ENCODE measurements at places on chromosomes 3 and 15.

DNA sequence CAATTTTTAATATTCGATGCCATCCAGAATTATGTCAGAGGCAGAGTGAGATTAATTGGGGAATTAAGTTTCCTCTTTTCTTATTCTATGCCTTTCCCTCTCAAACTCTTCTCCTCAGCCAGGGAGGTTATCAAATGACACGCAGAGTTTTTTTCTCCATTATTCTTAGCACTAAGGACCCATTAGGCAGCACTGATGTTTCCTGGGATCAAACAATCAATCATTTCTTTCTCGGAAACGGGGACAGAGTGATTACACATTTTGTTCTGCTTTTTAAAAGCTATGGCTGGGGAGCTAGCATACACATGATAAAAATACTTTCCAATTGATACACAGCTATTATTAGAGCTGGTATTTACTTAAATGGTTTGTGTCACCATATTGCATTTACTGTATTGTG is 35.3 kb upstream of the PSMD6 start:
- no peak for DNase-seq

DNA sequence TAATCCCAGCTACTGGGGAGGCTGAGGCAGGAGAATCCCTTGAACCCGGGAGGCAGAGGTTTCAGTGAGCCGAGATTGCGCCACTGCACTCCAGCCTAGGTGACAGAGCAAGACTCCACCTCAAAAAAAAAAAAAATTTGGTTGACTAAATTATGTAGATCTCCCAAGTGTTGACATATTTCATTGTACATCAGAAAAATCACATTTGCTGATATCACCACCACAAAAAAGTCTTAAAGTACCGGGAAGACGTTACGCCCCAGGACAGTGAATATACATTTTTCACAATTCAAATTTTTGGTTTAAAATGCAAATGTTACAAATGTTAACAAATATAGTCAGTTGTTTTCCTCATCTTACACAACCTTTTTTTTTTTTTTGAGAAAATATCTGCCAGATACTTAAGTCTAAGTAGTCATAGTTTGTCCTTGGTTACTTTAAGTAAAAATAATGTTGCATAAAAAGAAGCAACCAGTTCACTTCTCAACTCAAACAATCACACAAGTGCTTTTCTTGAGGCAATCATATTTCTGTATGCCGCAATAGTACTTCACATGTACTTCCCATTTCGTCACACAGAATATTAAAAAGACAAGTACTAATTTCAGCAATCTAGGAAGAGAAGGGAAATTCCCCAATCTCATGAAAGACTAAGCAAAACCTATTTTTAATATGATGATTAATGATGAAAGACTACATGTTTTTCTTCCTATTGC is 41.0 kb upstream of the TCF12 start:
- DNase-seq = no peak

- no peak for DNase-seq
Observed at GRCh38 chr3:125200731-125201139, 11.8 kb downstream of the SLC12A8 start.

GRCh38 chr15:32643907-32644445 is 2.5 kb downstream of the SCG5 start:
- DNase-seq = no peak

DNA sequence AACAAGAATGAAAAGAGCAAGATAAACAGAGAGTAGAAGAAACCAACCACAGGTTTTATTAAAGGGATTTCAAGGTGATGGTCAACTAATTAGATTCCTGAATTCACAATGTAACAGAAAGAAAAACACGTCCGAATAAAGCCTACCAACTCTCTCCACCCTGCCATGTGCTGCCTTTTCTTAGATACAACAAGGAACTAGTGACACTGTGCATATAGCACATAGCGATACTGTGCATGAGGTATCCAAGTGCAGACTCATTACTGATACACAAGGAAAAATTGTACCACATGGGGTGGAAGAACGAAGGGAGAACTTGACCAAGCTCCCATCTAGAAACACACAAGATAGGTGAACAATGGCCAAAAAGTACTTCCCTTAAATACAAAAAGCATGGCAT is 154.6 kb downstream of the MAGI1 start:
- no peak for DNase-seq

GRCh38 chr15:90945091-90945490 is 9.6 kb upstream of the RCCD1 start:
- DNase-seq = no peak

- DNase-seq = peak; percentile 69
Observed at GRCh38 chr3:173529062-173529711, 131.6 kb downstream of the NLGN1 start.

- DNase-seq = no peak
Observed at GRCh38 chr15:41487802-41488201, 5.9 kb upstream of the ITPKA start.

- DNase-seq = no peak
Observed at GRCh38 chr3:126481808-126482502, 6.3 kb upstream of the ZXDC start.

DNA sequence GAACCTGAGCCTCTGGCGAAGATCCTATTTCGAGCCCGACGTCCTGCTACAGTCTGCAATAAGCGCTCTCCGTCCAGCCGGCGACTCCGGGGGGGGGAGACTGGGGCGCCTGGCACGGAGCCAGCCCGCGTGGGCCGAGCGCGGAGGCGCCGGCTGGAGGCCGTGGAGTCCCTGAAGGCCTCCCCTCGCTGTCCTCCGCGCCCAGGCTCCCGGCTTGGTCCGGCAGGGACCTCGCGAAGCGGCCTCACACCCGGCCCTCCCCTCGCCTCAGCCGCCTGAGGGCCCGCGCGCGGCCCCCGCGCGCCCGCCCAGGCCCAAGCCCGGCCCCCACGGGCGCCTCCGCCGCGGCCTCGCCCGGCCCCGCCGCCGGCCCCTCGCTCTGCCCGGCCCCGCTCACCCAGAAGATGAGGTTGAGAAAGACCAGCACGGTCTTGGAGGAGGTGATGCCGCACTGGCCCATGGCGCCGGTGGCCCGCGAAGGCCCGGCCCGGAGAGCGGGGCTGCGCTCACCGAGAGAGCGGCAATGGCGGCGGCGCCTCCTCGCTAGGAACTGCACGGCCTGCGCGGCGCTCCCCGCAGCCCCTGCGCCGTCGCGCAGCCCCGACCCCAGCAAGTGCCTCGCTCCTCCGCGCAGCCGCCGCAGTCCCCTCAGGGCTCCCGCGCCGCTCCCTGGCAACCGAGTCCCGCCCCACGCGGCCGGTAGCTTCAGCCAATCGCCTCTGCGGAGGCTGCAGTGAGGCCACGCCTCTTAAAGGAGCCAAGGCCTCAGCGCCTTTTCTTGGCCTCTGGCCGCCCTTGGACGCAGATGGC is at the start of gene TSPAN3:
Gene TSPAN3, minus strand, starts transcription at position 615 of the 810 bp plus-strand sequence. Its CDS starts 155 bp downstream, at position 460.
- DNase-seq = peak; percentile 97

DNA sequence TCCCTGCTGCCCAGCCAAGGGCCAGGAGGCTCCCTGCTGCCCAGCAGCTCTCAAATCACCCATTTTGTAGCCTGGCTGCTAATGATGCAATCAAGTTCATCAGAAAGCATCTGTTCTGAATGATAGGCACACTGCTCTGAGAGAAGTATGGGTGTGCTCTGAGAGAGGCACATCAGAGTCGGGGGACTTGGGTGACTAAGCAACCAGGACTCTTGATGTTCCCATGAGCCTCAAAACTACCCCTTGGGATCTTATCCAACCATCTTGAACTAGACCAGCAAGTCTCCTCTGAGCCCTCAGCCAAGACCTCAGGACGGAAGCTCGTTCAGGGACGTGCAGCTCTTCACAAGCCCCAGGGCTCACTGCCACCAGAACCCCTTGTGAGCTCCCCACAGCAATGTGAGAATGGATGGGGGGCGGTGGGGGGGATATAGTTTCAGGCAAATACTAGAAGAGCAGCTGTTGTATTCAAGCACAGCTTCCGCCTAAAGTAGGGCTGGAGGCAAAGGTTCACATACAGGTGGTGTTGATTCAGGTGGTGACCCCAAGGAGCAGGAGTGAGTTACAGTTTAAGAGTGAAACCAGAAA is 52.2 kb upstream of the HES1 start:
- no peak for DNase-seq

DNA sequence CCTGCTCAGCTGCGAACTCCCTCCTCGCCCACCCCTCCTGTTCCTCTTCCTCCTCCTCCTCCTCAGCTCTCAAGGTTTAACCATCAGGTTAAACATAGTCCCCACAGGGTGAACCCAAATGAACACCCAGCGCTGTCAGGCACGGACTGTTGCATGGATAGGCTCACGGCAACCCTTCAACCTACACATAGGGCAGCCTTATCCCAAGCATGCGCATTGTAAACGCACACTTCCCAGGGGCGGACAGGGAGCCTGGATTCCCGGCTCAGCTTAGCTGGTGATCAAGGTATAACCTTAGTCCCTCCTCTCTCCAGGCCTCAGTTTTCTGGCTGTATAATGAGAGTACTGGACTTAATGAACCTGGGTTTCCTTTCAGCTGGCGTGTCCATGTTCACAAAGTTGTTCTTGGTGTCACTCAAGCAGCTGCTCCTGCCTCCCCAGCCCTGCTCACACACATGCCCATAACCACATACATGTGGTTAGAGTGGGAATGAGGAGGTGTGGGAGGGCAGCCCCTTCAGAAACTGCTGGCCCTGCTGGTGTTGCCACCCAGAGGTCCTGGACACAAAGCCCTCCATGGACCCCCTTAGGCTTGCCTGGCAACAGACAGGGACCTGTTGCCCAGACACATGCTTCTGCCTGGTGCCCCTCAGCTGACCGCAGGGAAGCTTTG is 20.9 kb upstream of the VPS33B start:
- no peak for DNase-seq

DNA sequence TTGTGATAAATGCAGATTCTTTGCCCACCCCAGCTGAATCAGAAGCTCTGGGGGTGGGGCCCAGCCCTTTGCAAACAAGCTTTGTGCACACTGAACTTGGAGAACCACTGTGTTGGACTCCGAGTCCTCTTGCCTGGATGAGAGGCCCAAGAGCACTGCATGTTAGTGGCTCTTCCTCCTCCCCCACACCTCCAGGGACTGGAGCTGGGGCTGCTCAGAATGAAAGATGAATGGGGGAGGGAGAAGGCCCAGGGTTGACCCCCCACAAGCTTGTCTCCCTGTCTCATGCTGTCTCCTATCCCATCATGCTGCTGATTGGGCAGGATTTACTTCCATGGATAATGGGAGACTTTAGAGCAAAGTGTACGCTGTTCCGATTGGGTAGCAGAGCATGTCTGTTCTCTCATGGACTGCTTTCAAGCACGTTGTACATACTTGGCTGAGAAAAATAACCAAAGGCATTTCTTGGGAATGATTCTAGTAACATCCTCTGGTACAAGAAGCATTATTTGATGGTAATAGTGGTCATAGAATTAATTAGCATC is 99.6 kb downstream of the PGPEP1L start:
- DNase-seq = no peak

GRCh38 chr3:45442679-45443253 is 54.4 kb downstream of the LARS2 start:
- no peak for DNase-seq

GRCh38 chr3:86989611-86990010 is 1.3 kb downstream of the VGLL3 start:
- DNase-seq = no peak

DNA sequence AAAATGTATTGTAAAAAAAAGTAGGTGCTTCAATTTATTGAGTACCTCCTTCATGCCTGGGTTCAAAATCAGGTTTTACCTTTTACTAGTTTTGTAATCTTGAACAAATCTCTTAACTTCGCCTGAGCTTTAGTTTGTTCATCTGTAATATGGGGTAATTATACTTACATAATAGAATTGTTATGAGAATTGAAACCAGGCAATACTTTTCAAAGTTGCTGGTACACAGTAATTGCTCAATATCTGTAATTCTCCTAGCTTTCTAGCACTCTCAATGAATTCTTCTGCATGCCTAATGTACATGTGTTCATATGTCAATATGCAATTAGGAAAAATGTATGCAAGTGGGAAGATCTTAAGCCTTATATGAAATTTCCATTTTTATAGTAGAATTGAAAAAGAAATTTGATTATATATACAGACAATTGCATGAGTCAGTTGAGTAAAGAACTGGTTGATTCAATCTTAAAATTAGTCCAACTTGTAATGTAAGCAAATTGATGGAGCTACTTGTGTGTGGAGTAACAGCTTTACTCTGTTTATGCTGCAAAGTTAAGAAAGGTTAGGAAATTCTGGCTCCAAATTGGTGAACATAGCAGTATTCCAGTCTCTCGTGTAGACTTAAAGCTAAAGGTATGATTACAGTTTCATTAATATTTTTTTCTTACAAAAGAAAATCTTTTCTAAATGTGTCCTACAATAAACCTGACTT is 4.1 kb downstream of the TNFSF10 start:
- DNase-seq = no peak

DNA sequence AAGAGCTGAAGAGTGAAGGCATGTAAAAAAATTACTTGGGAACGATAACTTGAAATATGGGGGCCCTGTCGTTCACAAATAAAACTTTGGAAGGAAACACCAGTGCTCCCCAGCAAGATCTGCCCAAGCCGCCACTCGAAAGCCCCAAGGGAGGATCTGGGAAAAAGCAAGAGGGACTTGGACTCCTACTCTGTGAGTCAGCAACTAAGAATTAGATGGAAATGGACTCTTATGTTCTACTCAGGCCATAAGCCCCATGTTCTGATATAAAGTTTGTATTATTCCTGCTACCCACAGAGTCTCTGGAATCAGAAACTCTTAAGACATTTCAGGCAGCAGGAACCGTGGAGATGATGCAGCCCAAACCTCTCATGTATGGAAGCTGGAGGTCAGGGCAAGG is 75.7 kb downstream of the ITGB5 start:
- no peak for DNase-seq

DNA sequence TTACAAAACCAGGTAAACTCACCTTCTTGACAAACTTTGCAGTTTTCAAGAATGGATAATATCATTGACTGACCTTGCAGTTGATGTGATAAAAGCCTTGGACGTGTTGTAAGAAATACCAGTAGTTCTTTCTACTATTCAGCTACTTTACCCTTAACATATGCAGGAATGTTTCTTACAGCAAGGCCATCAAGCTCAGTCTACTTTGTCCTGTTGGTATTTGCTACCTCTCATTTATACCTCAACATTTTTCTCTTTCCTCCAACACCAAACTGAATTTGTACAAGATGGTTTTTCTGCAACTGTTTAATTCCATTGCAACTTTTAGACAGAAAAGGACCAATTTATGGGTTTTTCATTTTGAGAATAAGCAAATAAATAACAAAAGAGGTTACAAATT is 147.4 kb upstream of the BCHE start:
- no peak for DNase-seq

DNA sequence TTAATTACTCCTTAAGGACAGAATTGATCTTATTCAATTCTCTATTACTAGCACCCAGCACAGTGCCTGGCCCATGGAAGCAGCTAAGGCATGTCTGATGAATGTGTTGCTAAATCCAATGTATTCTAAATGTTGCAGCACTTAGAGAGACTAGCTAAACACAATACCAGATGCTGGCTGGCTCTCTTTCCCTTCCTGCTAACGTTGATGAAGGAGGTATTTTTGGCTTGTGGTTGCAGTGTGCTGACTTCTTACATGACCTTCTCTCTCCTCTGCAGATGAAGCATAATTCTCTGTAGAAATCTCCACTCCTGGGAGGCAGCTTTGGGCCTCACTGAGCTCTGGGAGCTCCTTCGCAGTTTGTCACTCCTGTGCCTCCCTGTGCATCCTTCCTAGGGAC is 183.6 kb downstream of the PEX5L start:
- DNase-seq = no peak

Measured in islet precursor cell (in vitro differentiated cells).